Thyroid gland (tissue), 4 donors: ENCODE measurements at places on chromosomes 16 and 17. TPM values are rescaled to one million over a fixed set of nuclear protein-coding genes. Genes with fewer than 3 reads are reported as not detected.

Gene TP53TG3
- total RNA-seq, result not detected

Gene PDXDC1
- total RNA-seq, result 172 TPM

Gene MMP2
- 286 TPM for total RNA-seq

- no peak overlapping the region for H3K27ac ChIP-seq
- H3K4me3 ChIP-seq, result no peak overlapping the region
- no peaks in the 10 kb centered on the region for H3K36me3 ChIP-seq
- H3K27me3 ChIP-seq, result no peaks in the 10 kb centered on the region
These were observed 18.0 kb downstream of the C16orf87 start for GRCh38 chr16:46812781-46813540.

DNA sequence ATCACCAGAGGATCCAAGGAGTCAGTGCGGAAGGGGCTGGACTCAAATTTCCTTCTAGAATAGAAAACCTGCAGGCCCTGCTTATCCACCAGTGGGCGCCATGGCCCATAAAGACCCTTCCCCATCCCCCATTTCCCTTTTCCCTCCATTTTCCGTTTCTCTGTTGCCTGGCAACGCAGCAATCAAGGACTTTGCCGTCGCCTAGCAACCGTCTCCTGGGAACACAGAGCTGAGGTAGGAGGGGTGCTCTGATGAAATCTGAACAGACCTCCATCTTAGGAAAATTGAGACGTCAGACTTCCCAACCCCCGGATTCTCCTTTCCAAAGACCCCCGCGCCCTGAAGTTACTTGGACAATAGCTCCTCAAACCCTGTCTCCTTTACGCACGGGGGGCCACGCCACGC lies 5.7 kb downstream of the DLG4 start:
- DNase-seq, result peak; percentile 50
- H3K4me1 ChIP-seq, result peaks cover 25% of the 10 kb centered on the region
- H3K27ac ChIP-seq, result no peak overlapping the region
- H3K27me3 ChIP-seq, result no peaks in the 10 kb centered on the region
